Activated CD4-positive, alpha-beta T cell treated with anti-CD3 and anti-CD28 coated beads, Interleukin-2, amount 50 U/mL, for 4 hours (primary cell): ENCODE measurements at places on chromosomes 16 and 17.

GRCh38 chr16:3401719-3402397 lies 843 bp downstream of the ZNF174 start:
- DNase-seq = no peak

- no peak for DNase-seq
Observed at GRCh38 chr17:20200865-20201458, 191.8 kb downstream of the SPECC1 start.

DNA sequence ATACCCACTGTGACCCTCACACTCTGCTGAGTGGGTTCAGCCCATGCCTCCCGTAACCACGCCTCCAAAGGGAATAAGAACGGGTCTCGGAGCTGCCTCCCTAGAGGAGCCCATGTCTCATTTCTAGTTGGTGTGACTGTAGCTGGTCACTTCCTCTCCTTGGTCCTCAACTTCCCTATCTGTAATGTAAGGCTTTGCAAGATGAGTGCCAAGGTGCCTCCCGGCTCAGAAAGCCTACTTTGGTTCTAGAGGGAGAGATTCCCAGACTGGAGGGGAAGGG lies 20.8 kb downstream of the C16orf74 start:
- DNase-seq = no peak

GRCh38 chr17:19262650-19263631 lies 25.8 kb downstream of the EPN2 start:
- DNase-seq = no peak

GRCh38 chr17:78687944-78688343 lies 94.1 kb downstream of the CYTH1 start:
- no peak for DNase-seq
